CD4-positive, alpha-beta T cell treated with Interleukin-15 for 4 hours (primary cell): ENCODE measurements at places on chromosomes 12 and 14.

- no peak for DNase-seq
Measured at GRCh38 chr14:76509311-76509710, 133.4 kb downstream of the ESRRB start.

GRCh38 chr12:115355301-115355700 is 671.3 kb upstream of the TBX3 start:
- DNase-seq, result no peak

- no peak for DNase-seq
Measured at GRCh38 chr14:100306998-100307765, 938 bp upstream of the SLC25A29 start.

DNA sequence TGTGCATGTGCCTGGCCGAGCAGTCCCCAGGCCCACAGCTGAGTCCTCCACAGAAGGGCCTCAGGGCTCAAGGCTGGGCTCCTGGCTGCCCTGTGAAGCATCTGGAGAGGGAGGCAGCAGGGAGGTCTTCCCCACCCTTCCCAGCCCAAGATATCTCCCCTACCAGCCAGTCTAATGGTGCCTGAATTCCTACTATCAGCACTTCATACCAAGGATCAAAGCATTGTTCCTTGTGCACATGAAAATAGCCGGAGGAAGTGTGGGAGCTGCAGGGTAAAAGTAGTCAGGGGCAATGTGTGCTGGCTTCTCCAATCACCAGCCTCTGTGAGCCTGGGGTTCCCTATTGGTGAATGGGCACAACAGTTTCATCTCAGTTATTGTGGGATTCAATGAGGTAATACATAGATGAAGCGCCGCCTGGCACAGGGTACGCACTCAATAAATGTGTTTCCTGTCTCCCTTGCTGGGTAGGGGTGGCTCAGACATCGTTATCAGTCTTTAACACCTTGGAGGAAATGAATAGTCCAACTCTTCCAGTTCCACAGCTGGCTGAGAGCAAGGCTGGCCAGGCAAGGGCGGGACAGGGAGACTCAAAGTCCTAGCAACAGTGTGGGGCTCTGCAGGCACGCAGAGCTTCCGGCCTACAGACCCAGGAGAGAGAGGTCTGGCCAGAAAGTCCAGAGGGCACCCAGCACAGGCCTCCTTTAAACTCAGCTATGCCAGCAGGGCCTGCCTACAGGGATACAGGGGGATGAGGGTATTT is 39.1 kb upstream of the PNMA1 start:
- no peak for DNase-seq

- no peak for DNase-seq
Measured at GRCh38 chr14:51302295-51303030, 62.4 kb downstream of the TMX1 start.

DNA sequence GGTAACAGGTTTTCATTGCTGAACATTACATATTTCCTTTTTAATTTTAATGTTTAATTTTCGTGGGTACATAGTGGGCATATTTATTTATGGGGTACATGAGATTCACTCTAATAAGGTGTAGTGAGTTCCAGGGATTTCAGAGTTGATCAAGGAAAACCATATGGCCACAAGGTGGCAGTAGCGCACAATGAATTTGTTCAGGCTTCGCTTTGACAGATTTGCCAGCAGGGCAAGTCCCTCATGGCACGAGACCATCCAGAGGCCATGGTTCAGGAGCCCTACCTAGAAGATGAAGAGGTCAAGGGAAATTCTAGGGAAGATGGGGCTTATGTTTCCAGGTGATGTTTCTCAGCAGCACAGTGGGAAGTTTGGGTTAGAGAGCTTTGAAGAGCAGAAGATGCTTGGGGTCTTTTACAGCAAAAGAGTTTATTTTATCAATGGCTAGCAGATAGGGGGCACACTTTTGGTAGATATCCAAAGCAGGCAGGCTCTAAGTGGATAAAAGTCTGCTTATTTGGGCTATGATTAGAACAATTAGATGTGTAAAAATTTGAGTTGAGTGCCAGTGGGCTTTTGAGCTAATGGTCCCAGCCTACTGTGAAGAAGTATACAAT is 1004.4 kb downstream of the AACS start:
- peak; percentile 22 for DNase-seq

GRCh38 chr14:70599345-70599744 is 1.1 kb downstream of the MED6 start:
- DNase-seq, result no peak

GRCh38 chr12:110248096-110248447 is 33.0 kb upstream of the ATP2A2 start:
- no peak for DNase-seq

DNA sequence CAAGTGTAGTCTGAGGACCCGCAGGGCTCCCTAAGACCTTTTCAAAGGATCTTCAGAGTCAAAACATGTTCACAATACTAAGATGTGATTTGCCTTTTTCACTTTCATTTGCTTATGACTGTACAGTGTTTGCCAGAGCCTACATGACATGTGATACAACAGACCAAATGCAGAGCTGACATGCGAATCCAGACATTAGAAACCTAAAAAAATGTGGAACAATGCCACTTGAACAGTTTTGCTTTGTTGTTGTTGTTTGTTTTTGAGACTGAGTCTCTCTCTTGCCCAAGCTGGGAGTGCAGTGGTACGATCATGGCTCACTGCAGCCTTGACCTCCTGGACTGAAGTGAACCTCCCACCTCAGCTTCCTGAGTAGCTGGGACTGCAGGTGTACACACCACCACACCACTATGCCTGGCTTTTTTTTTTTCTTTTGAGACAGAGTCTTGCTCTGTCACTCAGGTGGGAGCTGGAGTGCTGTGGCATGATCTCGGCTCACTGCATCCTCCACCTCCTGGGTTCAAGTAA is 5.3 kb upstream of the RAB35 start:
- DNase-seq, result peak; percentile 25

DNA sequence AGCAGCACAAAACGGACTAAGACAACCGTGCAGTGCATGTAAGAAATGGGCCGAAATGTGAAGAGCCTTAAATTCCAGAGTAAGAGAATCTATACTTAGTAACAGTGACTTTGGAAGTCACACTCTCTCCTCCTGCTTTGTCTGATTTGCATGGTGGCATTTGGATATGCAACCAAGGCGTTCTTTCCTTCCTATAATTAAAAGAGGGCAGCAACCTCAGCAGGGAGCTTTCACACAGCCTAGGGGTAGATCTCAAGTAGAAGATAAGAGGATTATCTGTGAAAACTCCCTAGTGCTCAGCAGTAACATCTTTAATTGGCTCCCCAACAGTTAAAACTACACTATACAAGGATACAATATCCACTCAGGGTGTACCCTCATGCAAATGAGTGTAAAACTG is 16.5 kb downstream of the GMFB start:
- no peak for DNase-seq

GRCh38 chr12:62886796-62887195 is 48.2 kb downstream of the PPM1H start:
- DNase-seq, result no peak

DNA sequence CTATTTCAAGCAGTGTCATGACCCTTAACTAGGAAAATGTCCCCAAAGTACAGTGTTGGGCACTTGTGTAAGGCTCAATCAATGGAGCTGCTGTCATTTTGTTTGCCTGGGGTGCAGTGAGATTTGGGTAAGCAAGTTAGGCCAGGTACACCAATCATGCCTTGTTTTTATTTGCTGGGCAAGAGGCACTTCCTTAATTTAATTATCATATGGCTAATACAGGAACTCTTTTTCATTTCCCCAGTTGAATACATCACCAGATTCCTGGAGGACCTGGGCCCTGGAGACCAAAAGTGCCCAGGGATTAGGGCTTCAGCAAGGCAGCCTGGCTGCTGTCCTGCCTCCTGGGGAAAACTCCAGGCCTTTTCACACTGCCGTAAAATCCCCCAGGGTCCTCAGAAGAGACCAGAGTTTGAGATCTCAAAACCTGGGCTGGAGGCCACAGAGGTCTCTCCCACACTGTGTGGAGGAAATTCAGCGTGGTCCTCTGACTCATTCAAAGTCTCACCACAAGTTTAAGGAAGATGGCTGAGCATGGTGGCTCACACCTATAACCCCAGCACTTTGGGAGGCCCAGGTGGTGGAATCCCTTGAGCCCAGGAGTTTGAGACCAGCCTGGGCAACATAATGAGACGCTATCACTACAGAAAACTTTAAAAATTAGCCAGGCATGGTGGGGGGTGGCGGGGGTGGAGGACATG is 28.4 kb upstream of the FOXN3 start:
- peak; percentile 41 for DNase-seq

- no peak for DNase-seq
Measured at GRCh38 chr14:26363689-26364088, 234.1 kb downstream of the NOVA1 start.

DNA sequence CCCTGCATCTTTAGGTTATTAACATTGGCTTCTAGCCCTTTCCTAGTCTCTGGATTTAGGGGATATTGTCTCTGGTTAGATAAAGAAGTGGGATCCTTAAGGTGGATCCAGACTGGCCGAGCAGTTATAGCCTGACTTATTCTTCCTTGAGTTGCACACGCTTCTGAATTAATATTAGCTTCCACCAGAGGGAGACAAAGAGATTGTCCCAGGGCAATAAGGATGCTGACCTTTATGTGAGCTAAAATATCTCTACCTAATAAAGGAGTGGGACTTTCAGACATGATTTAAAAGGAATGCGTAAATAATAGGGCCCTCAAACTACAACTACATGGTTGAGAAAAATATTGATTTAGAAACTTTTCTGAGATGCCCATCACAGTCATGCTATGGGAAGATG is 139.7 kb downstream of the SLCO1B3 start:
- DNase-seq, result peak; percentile 5

DNA sequence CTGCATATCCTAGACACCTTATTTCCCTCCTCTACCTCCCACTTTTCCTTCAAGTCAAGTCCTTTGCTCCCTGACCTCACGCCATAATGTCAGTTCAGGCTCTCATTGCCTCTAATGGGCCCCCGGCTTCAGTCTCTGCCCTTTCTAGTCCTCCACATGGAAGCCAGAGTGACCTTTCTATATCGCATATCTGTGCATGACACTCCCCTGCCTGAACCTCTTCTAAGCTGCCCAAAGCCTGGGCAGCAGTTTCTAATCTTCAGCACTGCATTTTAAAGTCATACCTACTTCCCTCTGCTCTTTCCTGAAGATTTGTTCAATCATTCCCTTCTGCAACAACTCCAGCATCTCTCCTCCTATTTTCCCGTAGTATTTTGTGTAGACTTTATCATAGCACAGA is 45.5 kb downstream of the ESR2 start:
- no peak for DNase-seq

DNA sequence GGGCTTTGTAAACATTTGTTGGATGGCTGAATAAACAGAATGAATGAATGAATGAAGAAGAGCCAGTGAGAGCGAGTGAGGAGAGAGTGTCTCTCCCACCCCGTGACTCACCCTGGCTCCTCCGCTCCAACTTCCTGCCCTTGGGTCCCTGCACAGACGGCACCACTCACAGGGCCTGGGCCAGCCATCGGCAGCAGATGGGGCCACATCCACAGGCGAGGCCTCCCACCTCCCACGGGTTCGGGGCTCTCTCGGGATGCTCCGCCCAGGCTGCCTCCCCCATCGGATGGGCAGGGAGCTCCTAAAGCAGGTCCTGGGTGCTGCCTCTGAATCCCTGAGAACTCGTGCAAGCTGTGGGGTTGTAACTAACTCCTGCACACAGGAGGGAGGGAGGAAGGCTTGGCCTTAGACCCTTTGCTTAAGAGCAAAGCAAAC is 41.3 kb downstream of the CCNK start:
- no peak for DNase-seq

DNA sequence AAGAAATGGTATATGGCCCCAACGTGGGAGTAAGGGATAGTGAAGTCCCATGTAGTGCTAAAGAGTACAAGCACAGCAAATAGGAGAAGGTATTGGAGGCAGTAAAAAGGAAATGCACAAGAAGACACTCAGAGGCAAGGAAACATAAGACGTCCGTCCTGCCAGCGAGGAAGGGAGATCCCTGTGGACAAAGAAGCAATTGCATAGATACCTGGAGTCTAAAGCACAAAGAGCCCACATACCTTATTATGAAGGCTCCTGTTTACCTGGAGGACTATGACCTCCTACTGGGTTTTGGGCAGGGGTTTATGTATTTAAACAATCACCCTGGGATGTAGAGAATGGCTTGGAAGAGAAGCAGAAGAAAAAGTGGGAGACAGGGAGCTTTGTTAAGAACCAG is 341.2 kb upstream of the DCN start:
- DNase-seq, result no peak

- no peak for DNase-seq
Measured at GRCh38 chr14:34012978-34013720, 62.3 kb upstream of the EGLN3 start.

- no peak for DNase-seq
Measured at GRCh38 chr14:34766060-34766459, 51.7 kb upstream of the CFL2 start.

GRCh38 chr12:101670007-101670671 is 27.3 kb upstream of the CHPT1 start:
- peak; percentile 51 for DNase-seq

DNA sequence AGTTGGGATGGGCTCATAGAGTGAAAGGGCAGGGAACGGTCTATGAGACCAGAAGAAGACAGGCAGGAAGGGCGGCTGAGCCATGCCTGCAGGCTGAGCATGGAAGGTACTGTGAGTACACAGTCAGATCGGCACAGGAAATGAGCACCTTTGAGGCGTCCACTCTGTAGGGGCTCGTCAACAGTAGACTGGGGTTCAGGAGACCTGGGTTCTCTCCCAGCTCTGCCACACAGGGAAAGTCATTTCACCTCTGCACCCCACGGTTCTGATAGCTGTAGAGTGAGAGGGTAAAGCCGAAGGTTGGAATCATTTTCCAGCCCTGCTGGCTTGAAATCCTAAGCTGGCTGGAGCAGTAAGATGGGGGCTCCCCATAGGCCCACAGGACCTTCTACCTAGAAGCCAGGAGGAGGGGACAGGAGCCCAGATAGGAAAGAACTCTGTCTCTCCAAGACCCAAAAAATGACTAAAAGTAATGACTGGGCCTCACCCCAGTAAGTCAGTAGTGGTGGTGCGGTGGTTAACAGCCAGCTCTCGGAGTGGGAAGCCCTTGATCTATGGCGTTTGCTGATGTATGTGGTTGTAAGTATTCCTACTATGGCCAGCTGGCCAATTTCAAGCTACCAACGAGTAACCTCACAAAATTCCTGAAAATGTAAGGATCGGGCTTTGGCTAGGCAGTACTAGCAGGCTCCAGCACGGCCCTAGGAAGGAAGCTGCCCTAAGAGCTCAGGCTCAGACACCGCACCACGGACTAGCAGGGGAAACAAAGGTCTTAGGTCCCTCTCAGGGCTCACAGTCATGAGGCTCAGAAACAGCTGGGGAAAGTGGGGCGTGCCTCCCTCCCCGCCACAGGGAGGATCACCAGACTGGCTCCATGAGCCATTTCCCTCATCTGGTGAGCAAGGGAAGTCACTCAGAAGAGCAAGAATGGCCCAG is 10.3 kb upstream of the CD27 start:
- DNase-seq, result peak; percentile 43

DNA sequence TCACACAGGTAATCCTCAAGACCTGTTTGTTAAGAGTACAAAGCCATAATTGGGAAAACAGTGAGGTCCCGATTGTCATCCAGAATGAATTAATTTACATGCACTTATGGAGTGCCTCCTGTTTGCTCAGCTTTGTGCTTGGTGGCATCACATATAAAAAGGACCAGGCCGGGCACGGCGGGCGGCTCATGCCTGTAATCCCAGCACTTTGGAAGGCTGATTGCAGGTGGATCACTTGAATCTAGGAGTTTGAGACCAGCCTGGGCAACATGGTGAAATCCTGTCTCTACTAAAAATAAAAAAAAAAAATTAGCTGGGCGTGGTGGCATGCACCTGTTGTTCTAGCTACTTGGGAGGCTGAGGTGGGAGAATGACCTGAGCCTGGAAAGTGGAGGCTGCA is 247.4 kb downstream of the CACNA1C start:
- DNase-seq, result no peak
